CD4-positive, alpha-beta T cell treated with Interferon gamma for 1 hour (primary cell): ENCODE measurements at places on chromosomes 4 and X.

DNA sequence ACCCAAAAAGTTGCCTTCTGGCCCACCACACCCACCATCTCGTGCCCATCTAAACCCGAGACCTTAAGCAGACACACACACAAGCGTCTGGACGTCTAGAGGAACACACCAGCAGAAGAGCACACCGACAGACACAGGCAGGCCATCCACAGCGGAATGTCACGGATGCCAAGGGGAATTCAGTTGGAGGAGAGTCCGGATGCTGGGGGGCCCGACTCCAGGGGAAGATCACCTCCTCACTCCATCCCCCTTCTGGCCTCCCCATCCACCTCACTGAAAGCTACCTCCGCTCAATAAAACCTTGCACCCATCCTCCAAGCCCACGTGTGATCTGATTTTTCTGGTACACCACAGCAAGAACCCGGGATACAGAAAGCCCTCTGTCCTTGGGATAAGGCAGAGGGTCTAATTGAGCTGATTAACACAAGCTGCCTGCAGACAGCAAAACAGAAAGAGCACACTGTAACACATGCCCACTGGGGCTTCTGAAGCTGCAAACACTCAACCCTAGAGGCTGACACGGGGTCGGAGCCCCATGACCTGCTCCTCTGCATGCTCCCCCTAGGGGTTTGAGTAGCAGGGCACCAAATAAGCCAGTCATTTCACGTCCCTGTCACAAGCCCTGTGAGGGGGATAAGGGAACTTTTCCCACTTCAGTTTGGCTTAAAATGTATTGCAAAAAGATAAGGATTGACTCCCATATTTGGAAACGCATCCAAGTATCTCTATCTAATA lies 339.6 kb upstream of the PCDH10 start:
- no peak for DNase-seq

DNA sequence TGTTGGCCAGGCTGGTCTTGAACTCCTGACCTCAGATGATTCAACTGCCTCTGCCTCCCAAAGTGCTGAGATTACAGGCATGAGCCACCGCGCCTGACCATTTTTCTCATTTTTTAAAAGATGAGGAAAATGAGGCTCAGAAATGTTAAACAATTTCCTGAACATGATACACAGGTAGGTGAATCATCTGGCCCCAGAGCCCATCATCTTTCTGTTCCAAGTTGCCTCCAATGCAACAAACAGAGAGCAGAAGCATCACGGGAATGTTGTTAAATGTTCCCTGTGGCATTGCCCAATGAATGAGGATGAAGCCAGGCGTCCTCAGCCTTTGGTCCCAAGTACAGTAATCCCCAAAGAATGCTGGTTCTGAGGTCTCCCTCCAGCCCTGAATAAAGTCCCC lies 31.3 kb upstream of the ANXA5 start:
- no peak for DNase-seq

DNA sequence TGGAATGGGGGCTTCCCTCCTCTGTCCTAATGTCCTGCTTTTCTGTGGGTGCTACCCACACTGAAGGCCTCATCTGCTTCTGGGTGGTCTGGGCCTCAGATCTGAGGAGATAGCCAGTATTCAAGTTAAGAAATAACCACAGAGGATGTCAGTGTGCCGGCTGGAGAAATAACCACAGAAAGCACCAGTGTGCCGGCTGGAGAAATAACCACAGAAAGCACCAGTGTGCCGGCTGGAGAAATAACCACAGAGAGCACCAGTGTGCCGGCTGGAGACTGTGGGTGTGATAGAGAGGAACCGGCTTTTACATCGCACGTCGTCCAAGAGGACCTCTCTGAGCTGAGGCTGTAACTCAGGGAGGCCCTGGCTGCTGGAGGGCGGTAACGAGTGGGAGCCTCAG lies 65.7 kb upstream of the PSAPL1 start:
- no peak for DNase-seq

- DNase-seq, result no peak
These were observed 24.6 kb downstream of the SPANXD start for GRCh38 chrX:141673946-141674345.

DNA sequence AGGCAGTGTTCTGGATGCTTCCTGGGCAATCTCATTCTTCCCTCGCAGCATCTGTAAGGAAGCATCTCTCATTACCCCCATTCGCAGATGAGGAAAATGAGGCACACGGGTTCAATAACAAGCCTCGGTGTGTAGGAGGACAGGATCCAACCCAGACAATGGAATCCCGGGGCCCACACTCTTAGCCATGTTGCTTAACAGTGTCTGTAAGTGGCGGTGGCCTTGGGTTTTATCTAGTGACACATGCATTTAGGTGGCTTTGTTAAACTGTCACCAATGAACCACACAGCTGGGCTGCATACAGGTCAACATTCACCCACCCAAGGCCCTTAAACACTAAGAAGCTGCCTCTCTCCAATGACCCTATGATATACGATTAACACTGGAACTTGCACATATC lies 22.6 kb downstream of the RELL1 start:
- DNase-seq, result no peak

DNA sequence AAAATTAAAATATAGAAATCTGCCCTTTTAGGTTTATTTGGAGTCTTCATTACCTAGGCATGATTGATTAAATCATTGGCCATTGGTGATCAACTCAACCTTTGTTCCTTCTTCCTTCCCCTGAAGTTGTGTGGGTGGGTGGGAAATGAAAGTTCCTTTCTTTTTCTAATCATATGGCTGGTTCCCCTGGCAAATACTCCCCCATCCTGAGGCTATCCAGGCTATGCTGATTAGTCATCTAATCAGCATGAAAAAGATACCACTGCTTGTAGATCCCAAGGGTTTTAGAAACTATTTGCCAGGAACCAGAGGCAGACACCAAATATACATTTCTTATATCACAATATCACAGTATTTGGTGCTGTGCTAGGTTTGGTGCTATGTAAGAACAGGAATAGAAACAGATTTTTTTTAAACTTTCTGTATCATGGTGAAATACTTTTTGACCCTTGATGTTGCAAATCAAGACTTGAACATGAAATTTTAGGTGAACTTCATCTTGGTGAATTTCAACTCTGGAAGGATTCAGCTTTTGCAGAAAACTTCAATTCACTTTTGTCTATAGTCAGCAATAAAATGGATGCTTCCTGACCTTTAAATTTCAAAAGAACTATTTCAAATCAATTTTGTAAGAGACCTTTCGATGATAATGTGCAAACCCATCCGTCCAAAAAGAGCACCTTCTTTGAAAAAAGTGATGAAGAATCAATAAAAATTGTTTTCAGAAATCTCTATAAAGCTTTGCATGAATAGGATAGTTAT lies 71.1 kb downstream of the CCSER1 start:
- no peak for DNase-seq

GRCh38 chr4:184957446-184958115 lies 60.7 kb upstream of the HELT start:
- DNase-seq, result no peak

DNA sequence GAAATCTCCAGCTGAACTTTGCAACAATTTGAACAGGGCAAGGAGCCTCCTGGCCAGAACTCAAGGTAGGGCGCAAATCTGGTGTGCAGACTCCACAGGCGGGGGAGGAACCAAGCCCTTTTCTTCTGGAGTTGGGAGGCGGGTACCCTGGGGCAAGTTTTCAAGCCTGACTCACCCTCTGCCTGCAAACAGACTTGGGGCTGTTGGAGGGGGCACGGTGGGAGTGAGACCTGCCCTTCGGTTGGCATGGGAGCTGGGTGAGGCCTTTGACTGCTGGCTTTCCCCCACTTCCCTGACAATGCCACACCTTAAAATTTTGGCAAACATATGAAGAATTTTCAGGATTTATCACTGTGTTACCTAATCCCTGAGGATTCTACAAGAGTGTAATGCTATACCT lies 709.8 kb upstream of the DIAPH2 start:
- DNase-seq, result no peak
